Left colon (tissue), 2 donors: ENCODE measurements at places on chromosomes 12 and 14. TPM values are rescaled to one million over a fixed set of nuclear protein-coding genes. Genes with fewer than 3 reads are reported as not detected.

Gene C12orf54
- not detected for total RNA-seq

Gene KRT77
- total RNA-seq: not detected

Gene POU6F1
- 6.3 TPM for total RNA-seq

DNA sequence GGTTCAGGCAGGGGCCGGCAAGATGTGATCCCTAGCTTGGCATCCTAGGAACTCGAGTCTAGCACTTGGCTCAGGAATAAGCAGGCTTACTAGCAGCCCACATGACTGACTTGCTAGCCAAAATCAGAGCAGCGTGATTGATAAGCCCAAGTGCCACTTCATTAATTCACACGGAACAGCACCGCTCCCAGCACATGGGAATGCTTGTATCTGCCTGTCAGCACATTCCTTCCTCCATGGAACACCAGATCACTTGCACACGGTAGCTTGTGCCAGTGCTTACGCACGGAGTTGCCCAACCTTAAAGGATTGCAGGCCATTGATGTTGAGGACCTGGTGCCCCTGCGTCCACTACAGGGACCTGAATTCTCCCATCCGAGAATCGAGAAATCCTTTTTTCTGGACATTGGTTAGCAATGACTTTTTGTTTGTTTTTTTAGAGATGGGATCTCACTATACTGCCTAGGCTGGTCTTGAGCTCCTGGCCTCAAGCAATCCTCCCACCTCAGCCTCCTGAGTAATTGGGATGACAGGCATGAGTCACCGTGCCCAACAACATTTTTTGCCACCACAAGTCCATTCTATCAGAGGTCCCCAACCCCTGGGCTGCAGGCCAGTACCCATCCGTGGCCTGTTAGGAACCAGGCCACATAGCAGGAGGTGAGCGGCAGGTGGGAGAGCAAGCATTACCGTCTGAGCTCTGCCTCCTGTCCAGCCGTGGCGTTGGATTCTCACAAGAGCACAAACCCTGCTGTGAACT lies 30.6 kb upstream of the TSPAN9 start:
- no peak for DNase-seq

- DNase-seq: no peak
Observed at GRCh38 chr14:81023095-81023710, 67.8 kb downstream of the TSHR start.

DNA sequence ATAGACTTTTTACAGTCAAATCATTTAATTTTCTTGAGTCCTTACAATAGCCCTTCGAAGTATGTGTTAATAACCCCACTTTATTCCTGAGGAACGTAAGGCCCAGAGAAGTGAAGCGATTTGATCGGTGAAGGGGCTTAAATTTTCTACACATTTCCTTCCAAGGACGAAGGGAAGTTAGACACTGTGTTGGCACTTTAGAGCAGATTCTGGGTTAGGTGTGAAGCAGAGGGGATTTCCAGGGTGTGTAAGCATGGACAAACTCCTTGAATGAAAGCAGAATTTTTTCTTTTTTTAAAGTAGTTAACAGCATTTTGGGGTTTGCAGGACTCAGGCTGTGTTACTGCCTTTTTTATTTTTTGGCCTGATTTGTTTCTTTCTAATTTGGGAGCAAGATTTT lies 38.9 kb downstream of the PRORP start:
- DNase-seq: no peak

GRCh38 chr12:117100251-117100650 lies 1.0 kb upstream of the TESC start:
- no peak for DNase-seq

- DNase-seq: peak; percentile 28
Observed at GRCh38 chr14:71403656-71404055, 496.4 kb downstream of the PCNX1 start.

DNA sequence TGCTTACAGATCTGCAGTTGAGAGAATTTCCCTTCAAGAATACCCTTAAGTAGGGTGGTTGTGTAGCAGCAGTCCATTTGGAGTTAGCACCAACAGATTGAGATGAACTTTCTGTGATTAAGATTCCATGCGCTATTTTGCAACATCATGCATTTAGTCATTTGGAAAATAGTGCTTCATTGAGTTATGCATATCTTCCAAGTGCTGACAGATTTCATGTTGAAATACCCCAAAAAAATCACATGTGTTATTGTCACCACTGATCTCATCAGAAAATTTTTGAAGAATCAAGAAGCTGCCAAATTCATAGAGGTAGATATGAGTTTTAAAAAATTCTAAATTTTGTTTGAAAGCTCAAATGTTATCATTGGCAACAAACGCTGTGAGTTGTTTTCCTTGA lies 35.5 kb upstream of the OSBPL8 start:
- DNase-seq: no peak

GRCh38 chr12:46492471-46493085 lies 120.0 kb upstream of the SLC38A2 start:
- no peak for DNase-seq

- DNase-seq: no peak
Observed at GRCh38 chr14:27553790-27554189, 956.0 kb upstream of the NOVA1 start.
